Globus pallidus (tissue), 1 donor: ENCODE measurements at places on chromosomes 1 and 21.

- DNase-seq: no peak
These were observed 75.6 kb downstream of the PIGK start for GRCh38 chr1:77143529-77144121.

DNA sequence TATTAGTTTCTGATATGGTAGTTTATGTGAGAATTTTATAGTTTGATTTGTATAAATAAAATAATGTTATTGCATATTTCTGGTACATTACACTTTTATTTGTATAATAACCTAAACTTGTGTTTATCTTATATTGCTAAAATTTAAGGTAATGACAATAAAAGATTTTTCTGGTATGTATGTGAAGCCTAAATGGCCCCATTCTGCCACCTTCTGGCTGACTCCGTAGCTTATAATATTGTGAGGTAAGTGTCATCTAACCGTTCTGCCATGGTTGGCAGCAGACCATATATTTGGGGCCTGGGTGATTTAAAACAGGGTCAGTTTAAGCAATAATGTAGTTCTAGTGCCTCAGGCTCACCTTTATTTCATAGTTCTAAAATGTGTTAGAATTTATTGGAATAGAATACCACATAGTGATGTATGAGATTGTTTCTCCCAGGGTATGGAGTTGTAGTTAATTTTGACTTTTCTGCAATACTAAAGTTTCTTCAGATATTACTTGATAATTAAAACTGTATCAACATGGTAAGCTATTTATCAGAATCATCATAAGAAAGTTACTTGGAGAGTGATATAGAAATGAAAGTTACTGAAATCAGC lies 21.2 kb upstream of the PRKACB start:
- peak; percentile 78 for DNase-seq

GRCh38 chr21:37623689-37624088 lies 257.1 kb downstream of the DYRK1A start:
- DNase-seq: no peak

- DNase-seq: no peak
These were observed 13.4 kb downstream of the THEMIS2 start for GRCh38 chr1:27885621-27886352.

DNA sequence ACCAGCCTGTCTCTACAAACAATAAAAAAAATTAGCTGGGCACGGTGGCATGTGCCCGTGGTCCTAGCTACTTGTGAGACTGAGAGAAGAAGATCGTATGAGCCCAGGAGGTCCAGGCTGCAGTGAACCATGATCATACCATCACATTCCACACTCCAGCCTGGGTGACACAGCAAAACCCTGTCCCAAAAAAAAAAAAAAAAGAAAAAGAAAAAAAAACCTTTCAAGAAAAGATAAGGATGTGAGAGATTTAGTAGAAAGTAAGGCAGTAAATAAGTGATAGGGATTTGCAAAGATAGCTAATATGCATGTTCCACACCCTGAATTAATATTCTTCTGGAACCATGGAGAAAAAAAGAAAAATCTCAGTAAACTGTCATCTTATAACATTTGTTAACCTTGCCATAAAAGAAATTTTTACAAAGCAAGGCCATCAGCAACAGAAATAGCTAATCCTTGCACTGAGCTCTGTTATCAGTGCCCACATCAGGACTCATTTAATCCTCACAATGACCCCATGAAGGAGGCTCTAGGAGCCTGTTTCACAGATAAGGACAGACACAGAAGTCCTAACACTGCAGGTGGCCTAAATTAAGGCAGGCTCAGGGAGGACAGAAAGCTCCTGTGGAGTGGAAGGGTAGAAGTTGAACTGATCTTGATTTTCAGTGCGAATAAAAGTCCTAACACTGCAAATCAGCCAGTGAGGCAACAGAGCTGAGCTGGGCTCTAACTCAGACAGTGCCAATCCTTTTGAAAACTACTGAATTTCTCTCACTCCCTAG lies 7.6 kb downstream of the GNB1 start:
- no peak for DNase-seq

- DNase-seq: no peak
These were observed 89.0 kb downstream of the URB2 start for GRCh38 chr1:229714964-229715603.

DNA sequence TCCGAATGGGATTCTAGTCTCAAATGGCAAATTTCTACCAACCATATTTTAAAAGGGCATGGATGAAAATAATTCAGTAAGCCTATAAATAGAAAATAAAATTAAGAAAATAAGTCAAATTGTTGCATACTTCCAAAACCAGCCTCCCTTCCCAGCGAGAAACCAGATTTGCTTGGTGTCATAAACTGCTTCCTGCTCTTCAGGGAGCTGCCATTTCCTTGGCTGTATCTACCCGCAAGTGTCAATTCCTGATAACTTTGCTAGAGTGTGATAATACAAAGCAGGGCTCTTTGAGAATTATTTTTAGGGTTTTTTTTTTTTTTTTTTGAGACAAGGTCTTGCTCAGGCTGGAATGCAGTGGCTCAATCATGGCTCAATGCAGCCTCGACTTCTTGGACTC lies 62.3 kb downstream of the S1PR1 start:
- no peak for DNase-seq

DNA sequence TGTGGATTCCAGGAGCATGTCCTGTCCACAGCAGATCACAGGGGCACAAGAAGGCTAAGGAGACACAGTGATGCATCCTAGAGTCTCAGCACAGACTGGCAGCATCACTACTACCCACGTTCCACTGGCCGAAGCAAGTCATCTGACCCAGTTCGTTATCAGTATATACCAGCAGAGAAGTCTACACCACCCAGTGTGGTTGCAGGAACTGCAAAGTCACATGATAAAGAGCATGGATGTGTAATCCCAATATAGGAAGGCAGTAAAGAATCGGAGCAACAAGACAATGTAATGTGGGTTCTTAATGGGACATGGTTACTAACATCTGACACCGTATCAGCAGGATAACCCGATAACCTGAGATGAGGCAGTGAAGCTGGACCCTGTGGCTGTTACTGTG lies 246.6 kb downstream of the RRAGC start:
- DNase-seq: no peak

DNA sequence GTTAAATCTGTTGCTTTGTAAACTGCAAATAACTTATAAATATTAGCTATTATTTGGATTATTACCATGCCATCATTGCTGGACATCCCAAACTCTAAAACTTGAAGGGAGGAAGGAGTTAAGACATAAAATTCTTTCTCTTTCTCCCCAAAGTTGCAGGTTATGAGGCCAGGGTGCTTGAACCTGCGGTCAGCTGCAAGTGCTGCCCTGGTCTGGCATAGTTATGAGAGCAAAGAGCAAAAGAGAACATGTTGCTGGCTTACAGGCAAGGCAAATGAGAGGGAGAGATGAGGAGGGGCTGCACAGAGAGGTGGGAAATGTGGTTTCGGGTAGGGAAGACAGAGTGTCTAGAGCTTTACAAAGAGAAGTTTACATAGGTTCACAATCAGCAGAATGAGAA lies 30.8 kb downstream of the GADD45A start:
- no peak for DNase-seq
